ENCODE measurements at places on chromosomes 2 and 18. TPM values are rescaled to one million over a fixed set of nuclear protein-coding genes. Genes with fewer than 3 reads are reported as not detected.

GRCh38 chr2:17056236-17056635, 390.6 kb upstream of the CYRIA start:
- no peak for DNase-seq

Gene MALT1
- total RNA-seq = 25.8 TPM

Gene CRYGC
- not detected for total RNA-seq

DNA sequence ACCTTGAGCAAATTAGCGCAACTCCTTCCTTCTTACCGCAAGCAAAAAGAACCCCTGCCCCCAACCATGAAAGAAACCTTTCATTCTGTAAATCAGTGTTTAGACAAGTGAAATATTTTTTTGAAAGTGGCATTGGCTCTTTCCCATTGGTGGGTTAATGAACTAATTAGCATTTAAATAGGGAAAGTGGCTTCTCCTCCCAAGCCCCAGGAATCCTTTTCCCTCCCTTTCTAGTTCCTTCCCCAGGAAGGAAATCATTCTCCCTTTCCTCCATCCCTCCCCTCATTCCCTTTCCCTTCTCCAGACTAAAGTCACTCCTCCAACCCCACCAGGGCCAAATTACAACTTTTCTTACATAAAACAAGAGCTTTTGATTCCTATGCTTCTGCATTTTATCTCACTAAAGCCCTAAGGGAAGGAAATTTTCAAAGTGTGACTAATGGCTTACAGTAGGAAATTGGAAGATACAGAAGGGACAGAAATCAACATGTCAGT, 22.9 kb upstream of the TYMS start:
- no peak for DNase-seq

DNA sequence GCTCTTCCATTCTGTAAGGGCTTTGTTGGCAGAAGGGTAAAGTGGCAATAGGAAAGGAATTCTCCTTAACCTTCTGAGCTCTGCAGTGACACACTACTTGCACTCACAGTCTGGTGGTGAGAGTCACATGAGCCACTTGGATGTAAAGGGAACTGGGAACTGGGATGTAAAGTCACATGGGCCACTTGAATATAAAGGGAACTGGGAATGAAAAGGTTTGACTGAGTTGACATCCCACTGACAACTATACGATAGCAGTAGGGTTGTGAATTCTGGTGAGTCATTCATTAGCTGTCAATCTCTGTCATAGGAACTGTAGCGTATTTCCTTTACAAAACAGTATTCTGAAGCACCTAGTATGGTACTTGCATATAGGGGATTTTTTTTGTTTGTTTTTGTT, 5.5 kb downstream of the RPE start:
- DNase-seq = no peak
